ENCODE measurements at places on chromosomes 7 and 10.

GRCh38 chr10:77810446-77811335 is 115.9 kb downstream of the DLG5 start:
- no peak for DNase-seq
- H3K27ac ChIP-seq = no peak overlapping the region
- no peak overlapping the region for H3K4me3 ChIP-seq
- H3K36me3 ChIP-seq = peaks cover 18% of the 10 kb centered on the region
- H3K27me3 ChIP-seq = no peaks in the 10 kb centered on the region
- H3K4me1 ChIP-seq = no peaks in the 10 kb centered on the region

- no peaks in the 10 kb centered on the region for H3K4me1 ChIP-seq
- DNase-seq = no peak
- H3K36me3 ChIP-seq = no peaks in the 10 kb centered on the region
- H3K27ac ChIP-seq = no peak overlapping the region
These were observed 5.5 kb downstream of the TACC2 start for GRCh38 chr10:121994429-121994941.

DNA sequence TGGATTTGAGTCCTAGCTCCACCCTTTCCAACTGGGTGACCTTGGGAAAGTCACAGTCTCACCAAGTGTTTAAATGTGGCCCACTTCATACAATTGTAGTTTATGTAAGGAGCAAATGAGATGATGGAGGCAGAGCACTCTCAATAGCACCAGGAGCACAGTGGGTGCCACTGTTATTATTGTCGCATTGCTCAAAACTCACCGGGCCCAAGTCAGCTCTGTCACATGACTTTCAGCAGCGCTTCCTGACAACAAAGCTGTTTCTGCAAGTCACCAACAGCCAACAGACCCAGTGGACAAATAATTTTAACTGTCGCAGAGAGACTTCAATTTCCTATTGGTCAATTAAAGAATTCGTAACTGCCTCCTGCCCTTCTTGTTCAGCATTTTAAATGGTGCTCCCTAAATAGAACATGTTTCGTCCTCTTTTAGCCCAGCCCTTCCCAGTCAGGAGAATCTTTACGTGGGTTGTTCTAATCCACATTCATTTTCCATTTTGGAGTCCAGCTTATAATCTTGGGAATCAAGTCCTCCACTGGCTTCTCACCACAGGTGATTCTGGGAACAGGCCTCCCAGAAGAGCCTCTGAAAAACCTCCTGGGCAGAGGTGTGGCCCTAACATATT is 415.6 kb upstream of the NPVF start:
- no peaks in the 10 kb centered on the region for H3K4me1 ChIP-seq
- no peaks in the 10 kb centered on the region for H3K27me3 ChIP-seq
- no peak for DNase-seq
- no peaks in the 10 kb centered on the region for H3K36me3 ChIP-seq
- H3K4me3 ChIP-seq = no peak overlapping the region

DNA sequence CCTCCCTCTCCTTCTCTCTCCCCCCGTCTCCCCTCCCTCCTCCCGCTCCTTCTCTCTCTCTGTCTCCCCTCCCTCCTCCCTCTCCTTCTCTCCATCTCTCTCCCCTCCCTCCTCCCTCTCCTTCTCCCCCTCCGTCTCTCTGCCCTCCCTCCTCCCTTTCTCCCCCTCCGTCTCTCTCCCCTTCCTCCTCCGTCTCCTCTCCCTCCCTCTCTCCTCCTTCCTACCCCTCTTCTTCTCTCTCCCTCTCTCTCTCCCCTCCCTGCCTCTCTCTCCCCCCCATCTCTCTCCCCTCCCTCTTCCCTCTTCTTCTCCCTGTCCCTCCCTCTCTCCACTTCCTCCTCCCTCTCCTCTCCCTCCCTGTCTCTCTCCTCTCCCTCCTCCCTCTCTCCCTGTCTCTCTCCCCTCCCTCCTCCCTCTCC is 32.2 kb downstream of the AP5Z1 start:
- no peaks in the 10 kb centered on the region for H3K27me3 ChIP-seq
- no peaks in the 10 kb centered on the region for H3K36me3 ChIP-seq
- H3K4me3 ChIP-seq = no peak overlapping the region
- H3K27ac ChIP-seq = no peak overlapping the region
- peak; percentile 28 for DNase-seq

DNA sequence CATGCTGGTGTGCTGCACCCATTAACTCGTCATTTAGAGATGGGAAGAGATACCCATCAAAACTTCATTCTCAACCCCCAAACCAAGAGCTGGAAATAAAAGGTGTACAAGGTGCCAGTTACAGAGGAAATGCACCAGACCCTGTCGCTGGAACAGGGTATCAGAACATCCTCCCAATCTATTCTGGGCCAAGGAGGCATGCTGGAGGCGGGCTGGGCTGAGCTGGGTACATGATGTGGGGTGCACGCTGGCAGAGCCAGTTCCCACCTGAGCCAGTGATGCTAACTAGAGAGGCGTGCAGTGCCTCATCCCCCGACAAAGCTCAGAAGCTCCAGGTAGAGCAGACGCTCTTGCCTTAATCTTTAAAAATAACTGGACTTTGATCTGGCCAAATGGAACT is 70.1 kb downstream of the NPSR1 start:
- H3K36me3 ChIP-seq = no peaks in the 10 kb centered on the region
- H3K4me3 ChIP-seq = no peak overlapping the region

DNA sequence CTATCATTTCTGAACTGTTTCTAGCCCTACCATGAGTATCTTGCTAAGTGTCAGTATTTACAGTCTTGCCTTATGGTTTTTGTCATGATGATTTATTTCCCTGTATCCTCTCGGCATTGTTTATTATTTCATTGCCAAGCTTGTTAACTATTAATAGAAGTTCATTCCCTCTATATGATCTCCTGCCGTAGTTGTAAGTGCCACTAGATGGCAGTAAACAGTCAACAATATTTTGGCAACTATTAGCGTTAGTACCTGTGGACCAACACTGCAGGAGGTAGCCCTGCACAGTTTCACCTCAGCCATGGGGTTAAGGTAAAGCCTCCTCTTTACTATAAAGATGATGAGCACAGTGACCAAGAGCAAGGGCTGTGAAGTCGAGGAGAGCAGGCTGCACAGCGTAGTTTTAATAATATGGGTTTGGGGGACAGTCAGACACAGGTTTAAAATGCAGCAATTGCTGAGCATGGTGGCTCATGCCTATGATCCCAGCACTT is 26.1 kb upstream of the CCNJ start:
- H3K4me1 ChIP-seq = no peaks in the 10 kb centered on the region
- H3K36me3 ChIP-seq = no peaks in the 10 kb centered on the region
- H3K27me3 ChIP-seq = no peaks in the 10 kb centered on the region
- H3K4me3 ChIP-seq = no peak overlapping the region

- no peak overlapping the region for H3K27ac ChIP-seq
- H3K4me1 ChIP-seq = no peaks in the 10 kb centered on the region
- H3K36me3 ChIP-seq = no peaks in the 10 kb centered on the region
- no peak for DNase-seq
These were observed 33.8 kb upstream of the MGMT start for GRCh38 chr10:129433266-129433665.

GRCh38 chr7:132077971-132078685 is 498.1 kb downstream of the PLXNA4 start:
- H3K4me3 ChIP-seq = no peak overlapping the region
- no peak overlapping the region for H3K27ac ChIP-seq
- H3K4me1 ChIP-seq = no peaks in the 10 kb centered on the region
- DNase-seq = no peak
- H3K27me3 ChIP-seq = no peaks in the 10 kb centered on the region
- H3K36me3 ChIP-seq = no peaks in the 10 kb centered on the region

DNA sequence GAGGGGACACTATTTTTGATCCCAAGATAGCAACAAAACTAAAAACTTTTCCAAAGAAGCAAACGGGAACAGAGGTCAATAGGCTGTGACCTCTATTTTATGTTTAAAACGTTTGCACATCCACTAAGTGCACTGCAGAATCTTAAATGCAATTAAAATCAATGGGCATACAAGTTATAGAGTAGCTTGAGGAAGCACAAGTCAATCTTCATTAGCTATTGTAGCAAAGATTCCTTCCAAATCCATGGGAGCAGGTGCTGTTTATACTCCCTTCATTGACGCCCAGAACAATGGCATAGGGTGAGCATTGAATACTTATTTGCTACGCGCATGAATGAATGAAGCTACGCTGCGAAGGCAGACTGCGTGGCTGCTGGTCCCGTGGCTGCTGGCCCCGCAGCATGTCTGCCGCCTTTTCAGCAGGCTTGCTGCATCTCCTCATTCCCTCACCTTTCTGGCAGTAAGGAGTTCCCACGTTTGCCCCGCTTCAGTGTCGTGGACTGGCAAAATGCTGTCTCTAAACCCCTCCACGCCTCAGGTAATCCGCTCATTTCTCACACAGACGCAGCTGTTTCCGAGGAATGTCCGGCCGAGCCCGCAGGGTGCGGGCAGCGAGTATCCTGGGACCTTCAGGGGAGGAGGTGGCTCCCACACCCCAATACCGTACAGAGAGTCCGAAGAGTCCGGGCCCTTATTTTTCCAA is 754 bp upstream of the PHYHIPL start:
- peaks cover 60% of the 10 kb centered on the region for H3K27me3 ChIP-seq
- DNase-seq = no peak
- no peaks in the 10 kb centered on the region for H3K36me3 ChIP-seq

DNA sequence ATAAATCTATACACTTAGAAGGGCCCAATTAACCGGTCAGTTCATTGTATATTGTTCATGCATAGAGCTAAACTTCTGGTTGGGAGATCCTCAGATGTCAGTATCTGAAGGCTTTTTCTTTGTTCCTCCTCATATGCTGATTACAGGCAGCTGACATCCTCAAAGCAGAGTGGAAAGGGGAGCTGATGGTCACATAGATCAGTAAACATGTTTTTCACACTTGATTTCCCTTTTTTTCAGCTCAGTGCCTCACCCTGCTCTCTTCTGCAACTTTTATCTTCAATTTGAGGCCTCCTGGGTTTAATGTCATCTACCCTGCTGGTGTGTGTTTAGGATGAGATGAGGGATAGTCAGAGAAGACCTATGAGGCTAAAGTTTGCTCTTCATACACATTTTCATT is 297.9 kb upstream of the FZD1 start:
- peaks cover 18% of the 10 kb centered on the region for H3K4me1 ChIP-seq
- DNase-seq = no peak
- H3K27me3 ChIP-seq = no peaks in the 10 kb centered on the region
- H3K36me3 ChIP-seq = no peaks in the 10 kb centered on the region

DNA sequence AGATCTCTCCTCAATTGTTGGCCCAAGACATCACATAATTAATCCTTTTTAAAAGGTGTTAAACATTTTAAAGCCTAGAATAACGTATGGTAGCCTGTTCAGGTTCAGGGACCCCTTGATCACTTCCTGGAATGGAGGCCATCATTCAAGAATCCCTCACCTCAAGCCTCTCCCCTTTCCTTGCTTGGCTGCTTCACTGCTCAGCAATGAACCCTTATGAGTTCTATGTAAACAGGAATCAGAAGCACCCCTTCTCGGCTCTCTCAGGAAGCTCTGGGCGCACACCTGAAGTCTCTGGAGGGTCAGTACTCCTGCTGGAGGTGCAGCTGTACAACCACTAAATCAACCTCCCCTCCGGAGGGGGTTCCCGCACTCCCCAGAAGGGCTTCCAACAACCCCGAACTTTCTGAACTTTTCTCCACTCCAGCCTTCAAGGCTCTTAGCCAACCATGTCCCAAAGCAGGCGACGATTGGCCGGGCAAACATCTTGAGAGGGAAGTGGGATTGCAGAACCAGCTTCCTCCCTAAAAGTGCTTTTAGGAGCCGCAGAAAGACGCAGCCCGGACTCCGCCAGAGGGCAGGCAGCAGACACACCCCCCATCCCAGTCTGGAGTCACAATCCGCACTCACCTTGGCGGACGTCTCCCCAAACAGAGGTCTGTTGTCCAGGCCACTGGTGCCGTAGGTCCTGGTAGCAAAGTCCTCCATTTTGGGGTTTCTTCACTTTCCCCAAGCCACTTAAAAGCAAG is 562 bp downstream of the TMEM243 start:
- peak overlapping the region; percentile 78 for H3K4me3 ChIP-seq
- peak overlapping the region; percentile 77 for H3K27ac ChIP-seq
- no peaks in the 10 kb centered on the region for H3K36me3 ChIP-seq
- DNase-seq = peak; percentile 51
- peaks cover 17% of the 10 kb centered on the region for H3K27me3 ChIP-seq
- H3K4me1 ChIP-seq = peaks cover 29% of the 10 kb centered on the region

DNA sequence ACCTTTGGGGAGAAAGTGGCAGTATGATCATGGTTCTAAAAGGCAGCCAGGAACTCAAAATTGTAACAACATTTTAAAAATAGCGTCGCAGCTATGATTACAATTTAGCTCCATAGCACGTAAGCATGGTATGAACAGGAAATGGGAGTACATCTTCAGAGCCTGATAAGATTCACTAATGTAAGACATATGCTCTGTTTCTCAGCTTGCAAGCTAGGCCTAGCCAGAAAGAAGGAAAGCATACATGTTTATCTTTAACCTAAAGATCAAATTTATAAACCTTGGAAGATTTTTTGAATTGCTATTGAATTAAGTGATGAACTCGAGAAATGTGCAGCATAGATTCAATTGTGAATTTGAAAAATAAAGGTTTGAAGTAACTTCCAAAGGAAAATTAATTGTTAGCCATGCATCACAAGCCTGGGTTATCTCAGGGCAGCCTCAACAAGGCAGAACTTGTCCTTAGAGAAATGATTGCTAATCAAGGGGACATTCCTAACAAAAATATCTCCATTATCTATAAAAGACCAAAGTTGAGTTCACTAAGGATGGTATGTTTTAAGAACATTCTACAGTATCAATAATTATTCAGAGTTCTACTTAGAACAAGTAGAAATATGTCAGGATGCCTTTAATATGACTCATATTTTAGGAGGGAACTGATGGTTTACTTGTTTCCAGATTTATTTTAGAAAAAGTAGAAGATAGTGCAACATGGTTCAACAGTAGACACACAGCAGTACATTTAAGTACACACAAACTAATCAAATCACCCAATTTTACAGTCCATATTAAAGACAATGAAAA is 38.8 kb upstream of the SEPTIN7 start:
- H3K4me1 ChIP-seq = peaks cover 24% of the 10 kb centered on the region
- no peaks in the 10 kb centered on the region for H3K36me3 ChIP-seq
- H3K27me3 ChIP-seq = no peaks in the 10 kb centered on the region

GRCh38 chr7:121081327-121081936 is 92.9 kb downstream of the CPED1 start:
- H3K27ac ChIP-seq = no peak overlapping the region
- H3K4me1 ChIP-seq = no peaks in the 10 kb centered on the region
- no peaks in the 10 kb centered on the region for H3K36me3 ChIP-seq

- no peak for DNase-seq
- H3K36me3 ChIP-seq = no peaks in the 10 kb centered on the region
- H3K4me3 ChIP-seq = no peak overlapping the region
- H3K27ac ChIP-seq = no peak overlapping the region
These were observed 98.4 kb upstream of the FZD1 start for GRCh38 chr7:91165846-91166230.

DNA sequence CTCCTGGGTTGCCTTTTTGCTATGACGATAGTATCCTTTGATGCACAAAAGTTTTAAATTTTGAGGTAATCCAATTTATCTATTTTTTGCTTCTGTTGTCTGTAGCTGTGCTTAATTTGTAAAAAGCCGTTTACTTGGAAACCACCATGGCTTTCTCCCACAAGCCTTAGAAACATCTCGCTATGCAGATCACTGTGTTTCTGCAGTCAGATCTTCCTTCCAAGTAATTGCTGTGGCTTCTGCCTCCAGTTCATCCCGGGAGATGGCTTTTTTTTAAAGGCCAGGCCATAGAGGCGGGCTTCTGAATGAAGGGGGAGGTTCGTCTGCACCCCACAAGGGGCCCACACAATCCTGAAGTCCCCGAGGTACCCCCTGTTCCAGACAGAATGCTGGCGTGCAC is 48.3 kb upstream of the OCM2 start:
- no peak overlapping the region for H3K4me3 ChIP-seq
- no peaks in the 10 kb centered on the region for H3K27me3 ChIP-seq

- no peaks in the 10 kb centered on the region for H3K4me1 ChIP-seq
- peaks cover 46% of the 10 kb centered on the region for H3K27me3 ChIP-seq
These were observed 224.8 kb downstream of the FGFR2 start for GRCh38 chr10:121373411-121373810.
